ENCODE measurements at places on chromosomes 7 and 10. TPM values are rescaled to one million over a fixed set of nuclear protein-coding genes. Genes with fewer than 3 reads are reported as not detected.

DNA sequence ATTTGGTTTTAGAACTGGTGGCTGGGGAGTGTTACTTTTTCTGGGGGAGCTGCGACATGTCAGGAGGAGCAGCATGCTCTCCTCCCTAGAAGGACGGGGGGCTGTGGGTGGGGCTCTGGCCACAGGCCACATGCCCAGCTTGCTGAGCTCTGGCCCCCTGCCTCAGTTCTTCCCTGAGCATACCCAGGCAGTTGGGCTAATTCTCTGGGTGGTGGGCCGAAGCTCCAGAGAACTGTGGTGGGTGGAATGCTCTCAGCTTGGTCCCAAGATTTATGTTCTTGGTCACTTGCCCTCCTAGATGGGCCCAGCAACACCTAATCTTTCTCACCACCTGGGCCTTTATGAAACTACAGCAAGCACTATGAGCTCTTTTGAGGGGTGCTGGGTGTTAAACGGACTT is 5.1 kb upstream of the ZNF775 start:
- no peak for DNase-seq

DNA sequence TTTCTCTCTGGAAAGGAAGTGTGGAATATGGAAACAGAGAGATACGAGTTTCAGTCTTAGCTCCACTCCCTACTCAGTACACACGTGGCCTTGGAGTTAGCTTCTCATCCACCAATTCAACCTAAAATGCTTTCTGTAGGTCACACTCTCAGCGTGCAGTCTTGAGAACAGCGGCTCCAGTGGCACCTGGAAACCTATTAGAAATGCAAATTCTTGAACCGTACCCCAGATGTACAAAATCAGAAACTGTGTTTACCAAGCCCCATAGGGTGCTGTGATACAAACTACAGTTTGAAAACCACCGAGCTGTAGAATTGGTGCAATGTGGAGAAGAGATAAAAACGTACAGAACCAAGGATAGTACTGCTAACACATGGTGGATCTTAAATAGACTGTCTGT is 91.1 kb upstream of the SP4 start:
- DNase-seq, result no peak

GRCh38 chr7:108528183-108528712 is 2.3 kb upstream of the PNPLA8 start:
- DNase-seq, result no peak

GRCh38 chr10:3502673-3503072 is 282.3 kb downstream of the KLF6 start:
- no peak for DNase-seq

DNA sequence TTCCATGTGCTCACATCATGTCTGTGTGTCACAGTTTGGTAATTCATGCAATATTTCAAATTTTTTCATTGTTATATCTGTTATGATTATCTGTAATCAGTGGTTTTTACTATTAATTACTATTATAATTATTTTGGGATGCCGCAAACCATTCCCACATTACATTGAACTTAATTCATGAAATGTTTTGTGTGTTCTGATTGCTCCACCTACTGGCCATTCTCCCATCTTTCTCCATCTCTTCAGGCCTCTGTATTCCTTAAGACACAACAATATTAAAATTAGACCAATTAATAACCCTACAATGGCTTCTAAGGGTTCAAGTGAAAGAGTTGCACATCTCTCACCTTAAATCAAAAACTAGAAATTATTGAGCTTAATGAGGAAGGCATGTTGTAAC is 398.5 kb downstream of the PCDH15 start:
- DNase-seq, result no peak

DNA sequence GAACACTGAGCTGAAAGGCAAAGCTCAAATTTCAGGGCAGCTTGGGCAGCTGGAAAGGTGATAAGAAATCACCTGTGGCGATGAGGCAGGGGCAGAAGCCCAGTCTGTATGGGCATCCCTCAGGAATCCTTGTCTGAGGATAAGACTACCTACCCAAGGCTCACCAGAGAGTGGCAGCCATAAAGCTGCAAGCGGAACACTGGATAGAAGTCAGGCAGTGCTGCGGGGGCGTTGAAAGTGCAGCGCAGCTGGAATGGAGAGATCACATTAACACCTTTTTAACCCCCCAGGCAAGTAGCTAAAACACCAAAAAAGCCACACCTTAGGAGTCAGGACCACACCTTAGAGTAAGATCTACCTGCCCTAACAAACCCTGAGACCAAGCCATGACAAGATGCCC is 38.2 kb downstream of the ABCB5 start:
- DNase-seq, result no peak

- DNase-seq, result no peak
Measured at GRCh38 chr10:112967200-112967599, 17.2 kb downstream of the TCF7L2 start.

DNA sequence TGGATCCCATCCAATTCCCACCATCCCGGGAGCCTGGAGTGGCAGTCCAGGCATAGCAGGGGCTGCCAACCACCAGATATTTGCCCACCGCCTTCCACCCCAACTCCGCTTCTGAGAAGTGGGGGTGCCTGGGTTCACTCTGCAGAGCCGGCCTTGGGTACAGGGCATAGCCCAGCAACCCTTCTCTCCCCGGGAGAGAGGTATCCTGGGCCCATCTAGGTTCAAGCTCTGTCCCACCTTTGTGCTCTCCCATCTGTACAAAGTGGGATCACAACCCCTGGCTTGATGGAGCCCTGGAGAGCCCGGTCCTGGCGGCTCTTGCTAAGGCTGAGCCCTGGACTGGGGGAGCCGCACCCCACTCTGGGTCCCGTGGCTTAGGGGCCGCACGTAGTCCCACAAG is 12.2 kb downstream of the MICALL2 start:
- no peak for DNase-seq

- DNase-seq, result no peak
Measured at GRCh38 chr7:133601617-133602016, 348.7 kb downstream of the EXOC4 start.

DNA sequence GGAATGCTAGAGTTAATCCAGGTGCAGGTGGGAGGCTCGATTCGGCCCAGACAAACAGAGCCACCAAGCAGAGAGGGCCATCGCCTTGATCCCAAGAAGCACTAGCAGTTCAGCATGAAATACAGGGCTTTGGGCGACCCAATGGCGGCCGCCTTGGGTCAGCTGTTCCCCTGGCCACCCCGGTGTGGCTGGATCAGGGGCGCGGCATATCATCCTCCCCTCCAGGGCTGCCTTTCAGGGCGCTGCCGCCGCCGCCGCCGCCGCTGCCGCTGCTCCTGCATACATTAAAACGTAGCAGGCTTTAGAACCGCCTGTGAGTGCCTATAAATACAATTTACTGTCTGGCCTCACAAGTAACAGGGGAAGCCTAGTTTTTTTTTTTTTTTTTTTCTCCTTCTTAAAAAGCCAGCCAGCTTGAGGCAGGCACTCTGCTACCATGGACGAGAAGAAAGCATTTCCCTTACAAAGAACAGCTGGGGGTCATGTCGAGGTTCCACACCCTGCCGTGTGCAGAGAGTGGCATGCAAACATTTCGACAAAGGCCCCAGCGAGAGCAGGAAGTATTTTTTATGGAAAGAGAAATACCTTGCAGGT is 57.7 kb upstream of the EFCAB10 start:
- no peak for DNase-seq

- DNase-seq, result no peak
Measured at GRCh38 chr10:29627201-29628132, 7.3 kb downstream of the SVIL start.

DNA sequence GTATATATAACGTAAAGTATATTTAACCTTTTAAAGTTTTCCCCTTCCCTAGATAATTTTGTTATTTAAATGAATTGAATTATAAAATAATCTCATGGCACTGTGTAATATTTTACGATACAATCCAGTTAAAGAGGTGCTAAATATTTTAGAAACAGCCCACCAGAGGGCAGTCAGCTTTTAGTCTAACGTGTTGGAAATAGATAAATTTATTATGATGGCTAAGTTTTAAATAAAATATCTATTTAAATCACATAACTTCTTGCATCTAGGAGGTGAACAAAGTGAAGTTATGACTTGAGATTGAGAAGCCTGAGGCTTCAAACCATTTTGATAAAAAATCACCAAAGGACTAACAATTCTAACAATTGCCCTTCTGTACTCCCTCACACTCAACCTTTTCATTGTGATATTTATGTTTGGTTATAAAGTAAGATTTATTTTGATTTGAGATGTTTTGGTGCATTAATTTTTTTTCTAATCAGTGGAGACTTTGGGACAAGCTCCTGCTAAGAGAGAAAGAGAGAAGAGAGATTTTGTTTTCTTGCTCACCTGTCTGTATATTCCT is 171.5 kb upstream of the SP4 start:
- DNase-seq, result peak; percentile 3

GRCh38 chr7:51335057-51335456 is 18.4 kb upstream of the COBL start:
- DNase-seq, result no peak

GRCh38 chr7:25619963-25620799 is 391.9 kb upstream of the NPVF start:
- DNase-seq, result no peak

- DNase-seq, result no peak
Measured at GRCh38 chr7:43674559-43675436, 54.5 kb downstream of the COA1 start.

- DNase-seq, result no peak
Measured at GRCh38 chr10:104689547-104689946, 48.5 kb downstream of the SORCS3 start.

- DNase-seq, result peak; percentile 66
Measured at GRCh38 chr7:17651863-17652385, 288.4 kb downstream of the SNX13 start.

DNA sequence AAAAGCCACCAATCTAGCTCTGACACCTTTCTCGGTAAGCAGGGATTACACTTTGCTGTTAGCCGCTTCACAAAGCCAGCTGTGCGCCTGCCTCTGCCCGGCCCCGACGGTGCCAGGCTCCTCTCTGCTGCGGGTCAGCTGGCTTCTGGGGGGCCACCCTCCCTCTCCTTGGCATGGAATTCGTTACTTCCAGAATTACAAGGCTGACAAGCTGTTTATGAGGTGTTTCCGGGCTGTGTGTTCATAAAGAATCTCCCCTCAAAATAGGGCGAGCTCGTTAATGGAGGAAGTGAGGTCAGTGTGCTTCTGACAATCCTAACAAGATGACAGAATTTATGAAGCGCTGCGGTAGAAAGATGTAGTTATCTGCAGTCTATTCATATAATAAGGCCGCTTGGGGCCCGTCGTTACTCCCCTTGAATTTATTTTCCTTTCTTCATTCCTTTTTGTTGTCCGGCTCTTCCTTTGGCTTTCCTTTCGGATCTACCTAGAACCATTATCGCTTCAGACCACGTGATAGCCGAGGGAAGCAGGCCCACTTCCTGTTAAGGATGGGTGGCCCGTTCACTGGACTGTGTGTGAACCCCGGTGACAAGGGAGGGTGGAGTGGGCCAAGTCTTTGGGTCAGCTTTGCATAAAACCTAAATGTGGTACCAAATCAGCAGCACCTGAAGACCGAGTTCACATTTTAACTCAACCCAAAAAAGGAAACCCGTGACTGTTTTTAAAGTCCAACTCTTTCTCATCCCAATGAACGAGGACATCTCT is 273.0 kb upstream of the YAE1 start:
- no peak for DNase-seq

GRCh38 chr7:35356495-35356894 is 102.6 kb upstream of the TBX20 start:
- DNase-seq, result no peak

GRCh38 chr10:132275426-132276178 is 32.1 kb downstream of the STK32C start:
- no peak for DNase-seq

DNA sequence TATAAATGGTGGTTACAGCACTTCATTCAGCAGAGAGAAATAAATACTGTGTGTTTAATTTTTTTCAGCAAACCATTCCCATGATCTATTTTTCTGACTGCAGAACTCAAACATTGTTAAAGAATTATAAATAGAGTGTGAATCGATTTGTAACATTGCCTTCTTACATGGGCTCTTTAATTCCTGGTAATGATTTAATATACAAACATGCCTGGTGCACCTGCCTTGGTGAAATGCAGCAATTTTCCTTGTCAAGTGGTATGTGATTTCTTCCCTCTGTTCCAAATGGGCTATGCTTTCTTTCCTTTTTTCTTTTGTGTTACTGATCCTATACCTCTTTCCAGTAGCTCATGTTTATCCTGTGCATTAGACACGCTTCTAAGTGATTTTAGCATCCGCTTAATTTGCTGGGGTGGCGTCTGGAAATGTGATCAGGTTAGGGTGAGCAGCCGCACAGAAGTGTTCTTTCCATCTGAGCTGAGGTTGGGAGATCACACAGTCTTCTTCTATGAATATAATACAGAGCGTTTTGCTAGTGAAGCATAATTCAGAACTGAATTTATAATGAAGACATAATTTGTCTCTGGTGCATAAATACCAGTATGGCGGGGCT is 94.3 kb upstream of the ITGB1 start:
- DNase-seq, result no peak

DNA sequence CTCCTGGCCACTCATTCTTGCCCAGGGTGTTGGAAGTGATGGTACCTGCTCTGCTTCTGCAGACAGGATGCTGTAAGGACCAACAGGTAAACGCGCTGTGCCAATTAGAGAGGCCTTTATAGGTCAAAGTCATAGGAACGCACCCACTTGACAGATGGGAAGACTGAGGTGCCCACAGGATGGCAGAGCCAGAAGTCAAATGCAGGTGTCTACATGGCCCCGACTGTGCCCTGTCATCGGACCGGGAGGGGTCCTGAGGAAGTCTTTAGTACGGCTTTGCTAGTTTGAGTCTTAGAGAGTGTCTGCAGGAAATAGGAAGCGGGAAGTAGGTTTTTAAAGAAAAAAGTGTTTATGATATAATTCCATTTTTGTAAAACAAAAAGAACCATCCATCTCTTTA is 57.3 kb downstream of the HK1 start:
- DNase-seq, result no peak

DNA sequence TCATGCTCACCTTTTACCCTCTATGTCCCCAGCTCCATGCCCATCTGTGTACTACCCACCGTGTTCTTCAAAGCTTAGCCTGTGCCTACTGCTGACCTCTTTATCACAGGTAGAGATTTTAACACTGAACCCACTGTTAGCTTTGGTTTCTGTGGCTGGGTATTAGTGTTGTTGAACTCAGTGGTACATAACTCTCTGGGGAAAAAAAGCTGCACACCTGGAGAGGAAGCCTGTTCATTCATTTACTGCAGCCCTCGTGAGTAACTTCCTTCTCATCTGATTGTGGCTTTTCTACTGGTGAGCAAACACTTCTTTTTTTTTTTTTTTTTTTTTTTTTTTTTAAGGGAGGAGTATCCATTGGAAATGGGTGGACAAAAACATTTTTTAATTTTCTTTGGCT is 326.3 kb downstream of the CCSER2 start:
- DNase-seq, result no peak

- no peak for DNase-seq
Measured at GRCh38 chr10:115696747-115697146, 576.3 kb downstream of the GFRA1 start.

GRCh38 chr10:58955615-58956014 is 220.8 kb upstream of the PHYHIPL start:
- no peak for DNase-seq

SLC26A3 gene
- total RNA-seq, result not detected

EPO gene
- total RNA-seq, result not detected

SHH gene
- total RNA-seq, result not detected

C10orf62 gene
- total RNA-seq, result not detected

OR2A5 gene
- not detected for total RNA-seq

ABCA13 gene
- 4.5 TPM for total RNA-seq

HOXA7 gene
- 0.09 TPM for total RNA-seq

AFAP1L2 gene
- 2.1 TPM for total RNA-seq

RET gene
- total RNA-seq, result not detected

LBX1 gene
- total RNA-seq, result not detected

CYP26C1 gene
- not detected for total RNA-seq

DYNC1I1 gene
- 3.9 TPM for total RNA-seq

ADRA2A gene
- total RNA-seq, result 0.53 TPM

ATOH7 gene
- total RNA-seq, result not detected

CLEC5A gene
- total RNA-seq, result not detected

PRPS1L1 gene
- total RNA-seq, result not detected
